Activated CD8-positive, alpha-beta T cell treated with anti-CD3 and anti-CD28 coated beads for 36 hours (primary cell): ENCODE measurements at places on chromosomes 3 and 15.

DNA sequence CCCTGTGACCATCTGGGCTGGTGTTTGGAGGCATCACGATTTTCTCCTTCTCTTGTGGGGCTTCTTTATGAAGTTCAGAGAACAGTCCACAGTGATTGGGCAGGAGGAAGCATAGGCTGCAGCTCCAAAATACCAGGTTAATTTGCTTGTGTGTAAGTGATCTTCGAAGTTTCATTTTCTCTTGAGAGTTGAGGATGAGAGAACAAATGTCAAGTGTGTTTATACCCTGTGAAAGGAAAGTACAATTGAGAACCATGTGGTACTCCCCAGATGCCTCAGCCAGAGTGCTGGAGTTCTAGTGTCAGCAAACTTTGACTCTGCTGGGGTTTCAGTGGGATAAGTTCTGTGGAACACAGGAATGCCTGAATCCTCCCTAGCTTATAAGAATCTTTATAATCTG is 357.1 kb upstream of the CFAP20DC start:
- no peak for DNase-seq

GRCh38 chr3:81666502-81667121 is 94.8 kb downstream of the GBE1 start:
- no peak for DNase-seq

DNA sequence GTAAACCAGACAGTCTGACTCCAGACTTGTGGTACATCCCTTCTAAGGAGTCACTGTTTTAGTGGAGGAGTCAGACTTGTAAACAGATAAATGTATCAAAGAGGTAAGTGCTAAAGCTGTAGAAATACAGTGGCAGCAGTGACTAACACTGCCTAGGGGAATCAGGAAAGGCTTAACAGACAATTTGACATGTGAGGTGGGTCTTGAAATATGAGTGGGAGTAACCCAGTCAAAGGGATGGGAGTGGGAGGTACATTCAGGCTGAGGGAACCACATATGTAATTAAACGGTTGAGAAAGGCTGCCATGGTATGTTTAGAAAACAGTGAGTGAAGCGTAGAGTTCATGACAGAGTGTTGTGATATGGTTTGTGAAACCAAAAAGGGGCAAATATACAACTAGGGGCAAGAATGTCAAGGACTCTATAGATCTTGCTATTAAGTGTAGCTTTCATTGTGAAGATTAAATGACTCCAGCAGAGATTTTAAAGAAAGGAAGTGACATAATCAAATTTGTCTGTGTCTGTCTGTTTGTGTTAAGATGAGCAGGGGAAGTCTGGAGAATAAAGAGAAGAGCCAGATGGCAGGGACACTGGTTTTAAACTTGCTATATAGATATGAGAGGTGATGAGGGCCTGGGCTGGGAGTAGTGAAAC is 11.2 kb upstream of the ALCAM start:
- no peak for DNase-seq

DNA sequence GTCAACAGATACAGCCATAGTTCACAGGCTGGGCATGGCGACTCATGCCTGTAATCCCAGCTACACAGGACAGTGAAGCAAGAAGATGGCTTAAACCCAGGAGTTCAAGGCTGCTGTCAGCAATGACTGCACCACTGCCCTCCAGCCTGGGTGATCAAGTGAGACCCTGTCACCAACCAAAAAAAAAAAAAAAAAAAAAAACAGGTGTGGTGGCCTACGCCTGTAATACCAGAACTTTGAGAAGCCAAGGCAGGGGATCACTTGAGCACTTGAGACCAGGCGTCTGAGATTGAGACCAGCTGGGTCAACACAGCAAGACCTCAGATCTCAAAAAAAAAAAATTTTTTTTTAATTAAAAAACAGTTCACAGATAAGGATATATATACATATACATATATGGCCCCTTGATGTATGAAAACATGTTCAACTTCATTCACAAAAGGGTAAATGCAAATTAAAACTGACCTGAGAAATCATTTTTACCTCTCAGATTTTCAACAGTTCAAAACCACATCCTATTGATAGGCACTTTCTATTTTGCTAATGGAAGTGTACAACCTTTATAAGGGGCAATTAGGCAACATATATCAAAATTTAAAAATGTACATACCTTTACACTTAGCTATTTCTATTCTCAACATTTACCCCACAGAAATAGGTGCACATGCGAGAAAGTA is 51.1 kb downstream of the OSBPL10 start:
- DNase-seq = no peak

- DNase-seq = no peak
These were observed 15.4 kb upstream of the AADAC start for GRCh38 chr3:151798466-151798865.

DNA sequence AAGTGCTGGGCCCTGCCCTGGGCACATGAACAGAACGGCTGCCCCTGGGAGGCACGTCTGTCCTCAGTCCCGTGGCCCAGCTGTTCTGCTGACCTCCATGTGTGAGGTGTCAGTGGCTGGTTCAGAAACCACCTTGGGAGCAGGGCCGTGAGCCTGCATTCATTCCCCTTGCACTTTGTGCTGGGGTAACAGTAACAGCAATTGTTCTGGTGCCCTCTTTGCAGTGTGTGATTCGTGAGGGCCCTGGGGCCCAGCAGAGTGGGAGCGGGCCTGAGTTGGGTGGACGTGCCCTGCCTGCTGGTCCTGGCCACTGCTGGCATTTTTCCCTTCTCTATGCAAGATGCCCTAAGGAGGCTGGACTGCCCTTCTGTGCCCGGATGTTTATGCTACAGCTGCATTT is 50.4 kb upstream of the MYZAP start:
- DNase-seq = no peak

DNA sequence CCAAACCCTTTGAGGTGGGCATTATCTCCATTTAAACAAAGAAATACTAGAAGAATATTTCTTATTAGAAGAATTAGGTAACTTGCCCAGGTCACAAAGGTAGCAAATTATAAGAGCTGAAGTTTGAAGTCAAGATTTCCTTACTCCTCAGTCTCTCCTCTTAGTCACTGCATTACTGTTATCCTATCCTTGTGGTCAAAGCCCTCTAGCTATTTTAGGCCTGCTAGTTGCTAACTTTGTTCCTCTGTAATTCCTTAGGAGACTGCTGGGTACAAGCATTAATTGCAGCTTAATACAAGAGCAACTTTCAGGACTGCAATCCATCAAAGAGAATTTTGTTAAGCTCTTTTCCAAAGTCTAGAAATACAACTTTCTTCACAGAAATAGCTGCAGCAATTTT is 528.2 kb downstream of the ZIC1 start:
- DNase-seq = no peak

DNA sequence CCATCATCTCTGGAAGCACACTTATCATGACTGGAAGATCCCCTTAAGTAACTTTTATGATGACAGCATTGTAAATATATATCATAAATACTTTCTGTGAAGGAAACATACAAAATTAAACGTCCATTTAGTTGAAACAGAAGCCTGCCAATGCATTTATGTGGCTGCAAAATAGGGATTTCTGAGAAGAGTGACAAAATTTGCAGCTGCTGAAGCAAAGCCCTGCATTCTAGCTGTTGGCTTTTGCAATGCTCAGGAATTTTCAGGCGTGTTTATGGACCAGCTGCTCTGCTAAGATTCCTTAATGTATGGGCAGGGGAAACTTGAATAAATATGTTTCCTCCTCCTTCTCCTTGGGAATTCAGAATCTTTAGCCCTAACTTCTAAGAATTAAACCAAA is 137.3 kb downstream of the CACNA2D3 start:
- DNase-seq = no peak

- no peak for DNase-seq
These were observed 102.6 kb upstream of the ABI3BP start for GRCh38 chr3:101095693-101096430.

GRCh38 chr3:102909904-102910303 is 475.1 kb downstream of the ZPLD1 start:
- DNase-seq = no peak
